ENCODE measurements at places on chromosomes 3 and 15. TPM values are rescaled to one million over a fixed set of nuclear protein-coding genes. Genes with fewer than 3 reads are reported as not detected.

DNA sequence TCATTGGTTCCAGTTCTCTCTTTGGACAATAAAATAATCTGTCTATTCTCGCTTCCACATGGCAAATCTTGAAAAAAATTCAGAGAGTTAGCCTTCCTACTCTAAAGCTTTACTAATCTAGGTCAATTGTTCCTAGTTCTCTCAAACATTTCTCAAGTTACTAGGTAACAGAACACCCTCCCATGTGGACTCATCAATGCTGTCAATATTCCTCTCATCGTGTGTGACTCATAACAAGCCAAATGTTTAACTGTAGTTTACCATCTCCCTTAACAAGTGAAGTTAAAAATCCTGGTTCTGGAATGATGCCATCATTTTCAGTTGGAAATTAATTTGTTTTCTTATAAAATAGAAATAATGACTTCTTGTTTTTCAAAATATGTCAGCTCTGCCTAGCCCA, 438.6 kb downstream of the ROBO1 start:
- no peaks in the 10 kb centered on the region for H3K4me1 ChIP-seq
- no peak for DNase-seq
- H3K27ac ChIP-seq = no peak overlapping the region
- H3K36me3 ChIP-seq = no peaks in the 10 kb centered on the region
- H3K27me3 ChIP-seq = no peaks in the 10 kb centered on the region

DNA sequence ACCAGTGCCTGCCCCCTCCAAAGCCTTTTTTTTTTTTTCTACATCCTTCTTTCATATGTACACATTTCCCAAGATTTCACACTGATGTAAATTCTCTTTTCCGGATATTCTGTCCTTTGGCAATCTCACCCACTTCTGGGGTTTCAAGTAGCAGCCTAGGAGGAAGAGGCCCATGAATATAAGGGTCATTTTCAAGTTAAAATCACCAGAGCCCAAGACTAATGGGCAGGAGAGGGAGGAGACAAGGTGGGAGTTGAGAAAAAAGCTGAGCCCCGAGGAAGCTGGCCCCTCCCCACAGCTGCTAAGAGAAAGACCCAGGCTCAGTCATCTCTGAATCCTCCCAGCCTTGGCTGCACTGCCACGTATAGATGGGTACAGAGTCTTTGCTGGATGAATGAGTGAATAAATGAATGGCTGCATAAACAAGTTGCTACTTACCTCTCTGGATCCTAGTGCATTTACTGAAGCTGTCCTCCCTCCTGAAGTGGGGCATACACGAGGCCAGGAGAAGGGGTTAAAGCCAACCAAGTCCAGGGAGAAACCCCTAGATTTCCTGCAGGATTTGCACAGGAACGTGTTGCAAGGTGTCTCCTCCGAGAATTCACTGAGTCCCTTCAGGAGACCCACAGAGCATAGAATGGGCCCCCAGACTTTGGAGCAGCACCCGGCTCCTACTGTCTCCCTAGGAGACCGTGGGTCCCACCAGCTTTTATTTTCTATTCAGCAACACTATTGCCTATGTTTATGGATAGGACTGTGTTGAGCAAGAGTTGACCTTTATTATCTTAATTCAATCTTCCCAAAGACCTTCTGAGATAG, 100.8 kb upstream of the LIPC start:
- H3K27me3 ChIP-seq = no peaks in the 10 kb centered on the region
- peak overlapping the region; percentile 56 for H3K27ac ChIP-seq
- H3K4me3 ChIP-seq = no peak overlapping the region
- H3K36me3 ChIP-seq = no peaks in the 10 kb centered on the region

GRCh38 chr3:58120075-58120812, 90.5 kb downstream of the DNASE1L3 start:
- H3K27me3 ChIP-seq = no peaks in the 10 kb centered on the region
- no peak overlapping the region for H3K4me3 ChIP-seq
- peaks cover 62% of the 10 kb centered on the region for H3K36me3 ChIP-seq
- no peak for DNase-seq

- no peaks in the 10 kb centered on the region for H3K27me3 ChIP-seq
- H3K27ac ChIP-seq = no peak overlapping the region
- no peak overlapping the region for H3K4me3 ChIP-seq
These were observed 51.0 kb upstream of the TJP1 start for GRCh38 chr15:29873264-29873663.

DNA sequence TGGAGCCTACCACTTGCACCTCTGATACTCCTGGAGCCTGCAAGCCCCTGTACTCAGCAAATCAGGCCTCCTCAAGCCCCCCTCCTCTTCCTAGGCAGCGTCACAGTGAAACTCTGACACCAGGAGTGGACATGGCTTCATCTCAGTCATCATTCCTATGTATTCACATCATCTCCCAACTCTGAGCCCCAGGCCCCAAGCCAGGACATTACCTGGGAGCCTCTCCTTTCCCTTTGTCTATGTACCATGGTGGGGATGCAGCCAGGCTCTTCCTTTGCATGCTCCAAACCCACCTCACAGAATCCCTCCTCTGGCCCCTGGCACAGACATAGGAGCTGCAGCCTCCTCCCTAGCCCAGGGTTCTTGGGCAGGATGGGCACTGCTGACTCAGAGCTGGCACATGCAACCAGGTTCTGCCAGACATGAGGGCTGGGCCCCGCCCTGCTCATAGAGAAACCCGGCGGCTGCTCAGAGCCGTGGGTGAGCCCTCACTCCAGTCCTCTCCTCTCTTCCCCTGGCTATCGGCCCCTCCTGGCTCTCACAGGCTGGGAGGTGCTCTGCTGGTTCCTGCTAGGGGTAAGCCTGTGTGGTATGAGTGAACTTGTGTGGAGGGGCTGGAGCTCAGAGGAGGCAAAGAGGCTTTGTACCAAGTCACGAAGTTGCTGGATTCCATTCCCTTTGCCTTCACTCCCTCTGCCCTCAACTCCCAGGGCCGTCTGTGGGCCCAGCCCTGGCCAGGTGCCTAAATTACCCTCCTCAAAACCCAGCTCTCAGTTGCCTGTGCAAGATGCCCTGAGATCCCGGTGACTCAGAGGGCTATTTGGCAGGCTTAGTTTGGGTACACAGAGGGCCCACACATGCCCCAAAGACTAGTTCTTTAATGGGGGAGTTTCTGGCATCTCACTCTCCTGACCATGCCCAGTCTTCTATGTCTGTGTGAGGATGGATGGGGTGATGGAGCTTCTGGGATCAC, 1.9 kb upstream of the PLCD1 start:
- H3K36me3 ChIP-seq = no peaks in the 10 kb centered on the region
- H3K27me3 ChIP-seq = no peaks in the 10 kb centered on the region
- peaks cover 19% of the 10 kb centered on the region for H3K4me1 ChIP-seq
- DNase-seq = peak; percentile 84
- peak overlapping the region; percentile 91 for H3K27ac ChIP-seq

- no peak overlapping the region for H3K27ac ChIP-seq
- DNase-seq = no peak
These were observed 6.2 kb downstream of the DLG1 start for GRCh38 chr3:197292083-197292646.

- no peak overlapping the region for H3K27ac ChIP-seq
- no peak for DNase-seq
- no peaks in the 10 kb centered on the region for H3K4me1 ChIP-seq
- no peaks in the 10 kb centered on the region for H3K36me3 ChIP-seq
- no peak overlapping the region for H3K4me3 ChIP-seq
These were observed 205.7 kb upstream of the ZPLD1 start for GRCh38 chr3:102229062-102229655.

GRCh38 chr3:193240850-193241706, at the start of gene PLAAT1:
TSS of gene PLAAT1 (plus strand) at chr3:193241222. CDS start at chr3:193255651, 14,429 bp downstream.
- no peaks in the 10 kb centered on the region for H3K27me3 ChIP-seq
- H3K36me3 ChIP-seq = no peaks in the 10 kb centered on the region
- H3K4me1 ChIP-seq = no peaks in the 10 kb centered on the region
- DNase-seq = peak; percentile 66
- peak within 1 kb of the TSS; percentile 69 for H3K27ac ChIP-seq

GRCh38 chr15:89971592-89971997, 29.5 kb upstream of the ZNF710 start:
- no peak for DNase-seq
- no peak overlapping the region for H3K27ac ChIP-seq
- H3K36me3 ChIP-seq = no peaks in the 10 kb centered on the region
- H3K4me1 ChIP-seq = no peaks in the 10 kb centered on the region

DNA sequence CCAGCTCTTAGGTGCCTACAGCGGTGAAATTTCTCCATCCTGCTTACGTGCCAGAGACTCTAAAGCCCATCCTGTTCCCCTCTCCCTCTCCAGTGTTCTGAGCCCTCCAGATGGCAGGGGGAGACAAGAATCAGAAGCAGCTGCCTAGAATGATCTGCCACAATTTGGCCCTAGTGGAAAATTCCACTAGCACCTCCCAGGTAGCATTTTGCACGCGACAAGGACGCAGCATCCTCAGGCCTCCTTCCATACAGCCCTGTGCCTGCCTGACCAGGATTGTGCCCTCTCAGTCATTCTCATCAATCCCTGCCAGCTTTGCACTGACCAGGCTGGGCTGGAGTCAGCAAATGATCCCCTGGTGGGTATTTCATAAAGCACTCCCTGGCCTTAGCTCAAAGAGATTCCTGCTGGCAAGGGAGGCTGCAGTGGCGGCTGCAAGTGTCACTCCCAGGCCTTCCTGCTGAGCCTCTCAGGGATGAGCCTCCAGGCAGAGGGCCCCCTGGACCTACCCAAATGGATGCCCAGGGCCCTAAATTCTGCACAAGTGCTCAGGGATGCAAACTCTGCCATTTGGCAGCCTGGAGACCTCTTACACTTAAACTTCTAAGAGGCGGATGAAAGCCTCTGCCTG, 130.2 kb upstream of the ATP2B2 start:
- no peaks in the 10 kb centered on the region for H3K4me1 ChIP-seq
- peak; percentile 31 for DNase-seq
- no peak overlapping the region for H3K4me3 ChIP-seq
- H3K27me3 ChIP-seq = no peaks in the 10 kb centered on the region
- no peak overlapping the region for H3K27ac ChIP-seq

GRCh38 chr3:192772240-192772894, 45.0 kb upstream of the FGF12 start:
- no peak for DNase-seq
- H3K36me3 ChIP-seq = no peaks in the 10 kb centered on the region
- H3K27ac ChIP-seq = no peak overlapping the region
- no peaks in the 10 kb centered on the region for H3K27me3 ChIP-seq

DNA sequence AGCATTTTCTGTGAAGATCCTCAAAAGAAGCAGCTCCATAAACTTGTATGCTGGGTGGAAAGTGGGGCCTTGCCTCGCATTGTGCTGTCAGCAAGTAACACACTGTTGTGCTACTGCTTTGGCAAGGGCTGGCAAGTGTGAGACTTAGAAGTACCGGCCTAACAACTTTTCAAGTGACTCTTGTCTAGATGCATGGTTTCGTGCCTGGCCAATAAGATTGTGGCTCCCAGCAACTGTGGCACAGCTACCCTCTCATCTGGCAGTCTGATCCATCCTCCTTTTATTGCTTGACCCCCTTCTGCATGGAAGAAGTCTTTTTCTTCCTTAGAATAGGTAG, 79.4 kb upstream of the VEPH1 start:
- no peak for DNase-seq
- no peaks in the 10 kb centered on the region for H3K36me3 ChIP-seq
- H3K4me1 ChIP-seq = no peaks in the 10 kb centered on the region
- H3K4me3 ChIP-seq = no peak overlapping the region
- H3K27me3 ChIP-seq = no peaks in the 10 kb centered on the region
- no peak overlapping the region for H3K27ac ChIP-seq

GRCh38 chr15:55835866-55836265, 92.9 kb upstream of the PRTG start:
- no peak overlapping the region for H3K4me3 ChIP-seq
- H3K27ac ChIP-seq = no peak overlapping the region
- no peaks in the 10 kb centered on the region for H3K4me1 ChIP-seq
- no peaks in the 10 kb centered on the region for H3K27me3 ChIP-seq
- H3K36me3 ChIP-seq = peaks cover 27% of the 10 kb centered on the region

- H3K27ac ChIP-seq = no peak overlapping the region
- no peak for DNase-seq
- no peaks in the 10 kb centered on the region for H3K27me3 ChIP-seq
- no peak overlapping the region for H3K4me3 ChIP-seq
- H3K4me1 ChIP-seq = peaks cover 31% of the 10 kb centered on the region
- H3K36me3 ChIP-seq = no peaks in the 10 kb centered on the region
These were observed 41.1 kb upstream of the APH1B start for GRCh38 chr15:63236272-63236671.

DNA sequence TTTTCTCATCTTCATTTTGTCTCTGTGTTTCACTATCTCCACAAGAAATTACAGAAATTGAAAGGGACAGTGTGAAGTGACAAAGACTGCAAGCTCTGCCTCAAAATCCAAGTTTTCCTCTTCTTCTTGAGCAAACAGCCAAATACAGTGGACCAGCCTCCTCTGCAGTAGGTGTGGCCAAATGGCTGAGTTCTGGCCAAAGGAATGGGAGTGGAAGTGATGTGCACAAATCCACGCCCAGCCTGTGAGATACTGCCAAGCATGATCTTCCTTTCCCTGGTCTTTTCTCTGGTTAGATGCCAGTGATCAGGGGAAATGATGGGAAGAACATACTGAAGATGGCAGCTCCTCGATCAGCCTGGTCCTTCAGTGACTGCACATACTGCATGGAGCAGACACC, 111.0 kb upstream of the CPNE4 start:
- no peaks in the 10 kb centered on the region for H3K36me3 ChIP-seq
- no peak for DNase-seq
- no peak overlapping the region for H3K4me3 ChIP-seq
- no peak overlapping the region for H3K27ac ChIP-seq
- no peaks in the 10 kb centered on the region for H3K27me3 ChIP-seq

DNA sequence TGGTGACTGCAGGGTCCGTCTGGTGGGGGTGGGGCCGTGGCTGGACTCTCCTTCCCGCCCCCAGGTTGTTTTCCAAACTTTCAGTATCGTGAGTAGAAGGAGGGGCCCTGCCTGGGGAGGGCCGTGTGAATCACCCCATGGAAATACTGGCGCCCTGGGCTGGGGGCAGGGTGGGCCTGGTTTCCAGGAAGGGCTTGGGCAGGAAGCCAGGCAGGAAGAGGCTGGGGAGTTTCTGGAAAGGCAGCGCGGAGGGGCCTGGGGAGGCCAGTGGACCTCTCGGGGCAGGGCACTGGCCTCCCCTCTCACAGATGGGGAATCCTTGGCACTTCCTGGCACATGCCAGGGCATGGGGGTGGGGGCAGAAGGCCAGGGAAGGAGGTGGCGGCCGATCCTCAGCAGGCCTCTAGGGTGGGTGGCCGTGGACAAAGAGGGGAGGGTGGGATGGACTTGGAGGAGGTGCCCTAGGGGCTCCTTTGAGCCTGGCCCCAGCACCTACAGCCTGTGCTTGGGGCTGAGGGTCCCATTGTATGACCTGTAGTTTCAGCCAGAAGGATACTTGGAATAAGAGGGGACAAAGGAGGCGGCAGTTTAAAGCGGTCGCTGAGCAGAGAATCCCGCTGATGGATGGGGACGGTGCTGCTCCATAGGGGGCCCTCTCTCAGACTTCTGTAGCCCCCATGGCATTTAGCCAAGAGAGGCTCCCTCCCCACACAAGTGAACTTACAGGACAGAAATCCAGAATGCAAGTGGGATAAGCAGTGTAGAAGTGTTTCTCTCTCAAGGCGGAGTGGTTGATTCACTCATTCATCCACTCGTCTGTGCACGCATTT, 56.5 kb upstream of the GATA2 start:
- H3K27me3 ChIP-seq = no peaks in the 10 kb centered on the region
- H3K4me3 ChIP-seq = no peak overlapping the region
- peak overlapping the region; percentile 25 for H3K27ac ChIP-seq
- no peak for DNase-seq

GRCh38 chr3:51547274-51547673, 8.8 kb downstream of the RAD54L2 start:
- no peak overlapping the region for H3K27ac ChIP-seq
- peaks cover 3% of the 10 kb centered on the region for H3K36me3 ChIP-seq
- no peaks in the 10 kb centered on the region for H3K27me3 ChIP-seq

ZNF385D gene
- 32.0 TPM for total RNA-seq

GALNT15 gene
- 222 TPM for total RNA-seq

EXD1 gene
- not detected for total RNA-seq

SI gene
- total RNA-seq = not detected

RTP3 gene
- total RNA-seq = not detected

PP2D1 gene
- not detected for total RNA-seq

LRRC31 gene
- not detected for total RNA-seq

Measured in ascending aorta (tissue), 2 donors.